ENCODE measurements at places on chromosomes 3 and 15.

GRCh38 chr3:8937064-8938020, 25.9 kb downstream of the RAD18 start:
- DNase-seq: peak; percentile 70

- no peak for DNase-seq
Measured at GRCh38 chr3:112786002-112786590, 60.6 kb downstream of the CD200R1L start.

DNA sequence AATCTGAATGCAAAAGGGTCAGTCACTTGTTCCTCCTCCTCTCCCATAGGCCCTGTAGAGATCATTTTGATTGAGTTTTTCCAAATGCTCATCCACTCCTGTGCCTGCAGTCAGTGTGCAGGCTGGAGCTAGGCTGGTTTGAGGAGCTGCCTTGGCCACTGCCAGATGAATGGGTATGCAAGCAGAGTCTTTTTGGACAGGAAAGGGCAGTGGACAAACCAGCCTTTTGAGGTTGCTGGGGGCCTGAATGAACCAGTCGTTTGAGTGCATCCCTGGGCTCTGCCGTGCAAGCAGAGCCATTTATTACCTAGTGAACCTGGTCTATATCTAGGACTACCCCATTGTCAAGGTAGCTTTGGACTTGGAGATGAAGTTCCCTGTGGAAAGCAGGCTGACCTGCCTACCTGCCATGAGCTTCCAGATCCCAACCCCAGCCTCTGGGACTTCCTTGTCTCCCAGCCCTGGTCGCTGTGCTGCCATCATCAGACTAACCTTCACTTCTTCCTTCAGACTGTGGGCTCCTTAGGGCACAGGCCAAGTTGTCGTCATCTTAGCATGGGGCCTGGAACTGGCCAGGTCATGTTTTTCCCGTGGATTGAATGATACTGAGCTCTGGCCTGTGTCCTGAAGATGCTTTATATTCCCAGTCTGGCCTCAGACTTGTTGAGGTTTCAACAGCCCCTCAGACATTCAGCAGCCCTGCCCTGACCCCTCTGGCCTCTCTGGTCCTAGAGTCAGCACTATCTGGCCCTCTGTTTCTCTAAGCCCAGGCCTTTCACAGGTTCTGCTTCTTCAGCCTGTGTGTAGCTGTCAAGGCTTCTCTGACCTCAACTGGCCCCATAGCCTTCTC, 55.5 kb upstream of the PRR23C start:
- DNase-seq: no peak

DNA sequence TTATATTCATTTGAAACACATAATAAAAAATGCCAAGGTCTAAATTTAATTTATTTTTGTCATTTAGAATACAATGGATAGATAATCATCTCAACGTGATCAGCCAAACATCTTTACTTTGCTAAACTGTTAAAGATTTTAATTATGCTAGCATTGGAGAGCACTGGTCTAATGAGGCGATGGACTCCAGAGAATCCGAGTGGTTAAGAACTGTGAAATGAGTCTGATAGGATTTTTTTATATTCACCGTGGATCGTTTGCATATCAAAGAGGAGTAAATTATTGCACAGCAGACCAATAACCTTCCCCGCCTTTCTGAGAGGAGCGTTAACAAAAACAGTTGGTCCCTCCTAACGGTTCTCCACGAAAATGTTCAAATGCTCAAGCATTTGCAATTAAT, 540.8 kb downstream of the FOXP1 start:
- no peak for DNase-seq

DNA sequence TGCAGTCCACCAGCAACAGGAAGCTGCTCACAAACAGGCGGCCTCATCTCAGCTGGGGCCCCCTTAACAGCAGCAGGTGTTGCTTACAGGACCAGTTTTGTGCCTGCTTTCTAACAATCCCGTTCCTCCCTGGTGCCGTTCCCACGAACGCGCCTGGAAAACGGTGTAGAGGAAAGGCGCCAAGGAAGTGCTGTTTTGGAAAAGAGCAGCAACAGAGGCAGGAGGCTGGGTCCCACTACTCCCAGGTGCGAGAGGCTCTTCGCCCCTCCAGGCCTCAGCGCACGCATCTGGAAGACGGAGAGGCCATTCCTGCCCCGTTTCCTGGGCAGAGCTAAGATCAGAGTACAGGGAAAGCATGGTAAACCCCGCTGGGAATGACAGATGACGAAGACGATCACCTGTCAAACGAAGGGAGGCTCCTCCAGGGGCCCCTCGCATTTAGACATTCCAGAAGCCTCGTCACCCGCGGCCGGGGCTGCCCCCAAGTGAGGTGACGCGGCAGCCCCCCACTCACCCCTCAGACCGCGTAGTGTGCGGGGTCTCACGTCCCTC, 603 bp downstream of the SCAPER start:
- no peak for DNase-seq

GRCh38 chr3:14808502-14809266, 10.1 kb upstream of the FGD5 start:
- no peak for DNase-seq

DNA sequence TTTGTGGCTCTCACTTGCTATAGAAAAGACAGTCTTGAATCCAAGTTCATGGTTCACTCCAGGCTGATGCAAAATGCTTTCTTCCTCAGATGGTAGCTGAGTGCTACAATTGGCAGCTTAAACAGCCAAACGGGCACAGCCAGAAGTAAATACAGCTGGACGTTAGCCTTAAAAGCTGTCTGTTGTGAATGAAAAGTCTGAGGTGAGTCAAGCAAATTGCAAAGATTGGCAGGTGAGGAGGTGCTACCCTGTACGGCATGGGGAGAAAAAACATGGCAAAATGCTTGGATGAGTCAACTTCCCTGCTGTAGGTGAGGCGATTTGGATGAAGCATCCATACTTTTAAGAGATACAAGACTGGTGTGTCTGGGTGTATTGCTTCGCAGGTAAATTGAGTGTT, 40.5 kb downstream of the IL5RA start:
- DNase-seq: no peak

DNA sequence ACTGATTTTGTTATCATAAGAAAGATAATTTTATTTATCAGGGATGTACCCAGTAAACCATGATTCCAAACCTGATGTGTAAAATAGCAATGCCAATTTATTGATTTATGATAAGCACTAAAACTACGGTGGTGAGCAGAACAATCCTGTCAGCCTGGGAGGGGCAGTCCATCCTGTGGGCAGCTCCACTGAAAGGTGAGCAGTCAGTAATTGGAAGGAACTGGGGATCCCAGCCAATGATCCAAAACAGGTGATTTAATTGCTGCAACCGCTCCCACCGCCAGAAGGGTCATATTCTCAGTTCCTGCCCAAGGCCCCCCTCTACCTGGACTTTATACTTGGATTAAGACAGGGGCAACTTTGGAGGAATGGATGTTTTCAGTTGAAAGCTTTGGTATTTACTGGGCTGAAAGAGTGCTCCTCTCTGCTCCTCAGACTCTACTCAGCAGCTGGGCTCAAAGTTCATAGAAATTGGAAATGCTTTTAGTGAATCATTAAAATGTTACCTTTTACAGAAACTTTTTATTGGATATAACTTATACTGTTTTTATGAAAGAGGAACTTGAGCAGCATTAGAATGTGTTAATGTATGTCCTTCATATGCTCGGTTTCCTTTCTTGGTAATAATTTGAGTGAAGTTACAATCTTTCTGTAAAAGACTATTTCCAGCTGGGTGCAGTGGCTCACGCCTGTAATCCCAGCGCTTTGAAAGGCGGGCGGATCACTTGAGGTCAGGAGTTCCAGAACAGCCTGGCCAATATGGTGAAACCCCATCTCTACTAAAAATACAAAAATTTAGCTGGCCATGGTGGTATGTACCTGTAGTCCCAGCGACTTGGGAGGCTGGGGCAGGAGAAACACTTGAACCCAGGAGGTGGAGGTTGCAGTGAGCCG, 198.6 kb upstream of the IL12A start:
- no peak for DNase-seq

DNA sequence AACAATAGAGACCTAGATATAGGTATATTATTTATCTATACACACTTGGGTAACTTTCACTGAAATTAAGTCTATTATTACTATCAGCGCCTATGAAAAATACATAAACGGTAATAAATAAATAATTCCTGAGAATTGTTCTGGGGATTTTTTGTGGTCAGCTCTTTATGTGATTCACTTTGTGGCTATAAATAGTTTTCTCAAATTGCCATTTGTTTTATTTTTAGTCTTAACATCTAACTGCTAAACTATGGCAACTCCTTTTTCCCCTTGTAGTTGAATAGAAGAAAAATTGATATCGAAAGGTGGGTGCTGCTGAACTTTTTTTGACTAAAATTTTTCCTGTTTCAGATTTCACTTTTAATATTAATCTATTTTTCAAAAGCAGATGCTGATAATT, 189.0 kb downstream of the VGLL3 start:
- no peak for DNase-seq

- DNase-seq: no peak
Measured at GRCh38 chr3:14605067-14605466, 46.5 kb upstream of the CCDC174 start.

DNA sequence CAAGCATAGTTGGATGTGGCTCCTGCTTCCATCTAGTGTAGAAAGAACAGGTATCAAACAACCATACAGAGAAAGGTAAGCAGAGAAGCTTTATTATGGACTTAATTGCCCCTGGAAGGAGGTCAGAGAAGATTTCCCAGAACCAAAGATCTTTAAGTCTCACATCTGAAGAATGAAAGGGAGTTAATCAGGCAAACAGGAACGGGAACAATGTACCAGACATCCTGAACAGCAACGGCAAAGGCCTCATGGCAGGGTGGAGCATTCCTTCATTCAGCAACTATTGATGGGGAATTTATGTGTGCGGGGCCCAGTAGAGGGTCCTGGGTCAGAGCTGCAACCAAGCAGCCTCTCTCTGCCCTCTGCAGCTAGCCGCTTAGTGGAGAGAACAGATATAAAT, 61.5 kb downstream of the LMCD1 start:
- no peak for DNase-seq

DNA sequence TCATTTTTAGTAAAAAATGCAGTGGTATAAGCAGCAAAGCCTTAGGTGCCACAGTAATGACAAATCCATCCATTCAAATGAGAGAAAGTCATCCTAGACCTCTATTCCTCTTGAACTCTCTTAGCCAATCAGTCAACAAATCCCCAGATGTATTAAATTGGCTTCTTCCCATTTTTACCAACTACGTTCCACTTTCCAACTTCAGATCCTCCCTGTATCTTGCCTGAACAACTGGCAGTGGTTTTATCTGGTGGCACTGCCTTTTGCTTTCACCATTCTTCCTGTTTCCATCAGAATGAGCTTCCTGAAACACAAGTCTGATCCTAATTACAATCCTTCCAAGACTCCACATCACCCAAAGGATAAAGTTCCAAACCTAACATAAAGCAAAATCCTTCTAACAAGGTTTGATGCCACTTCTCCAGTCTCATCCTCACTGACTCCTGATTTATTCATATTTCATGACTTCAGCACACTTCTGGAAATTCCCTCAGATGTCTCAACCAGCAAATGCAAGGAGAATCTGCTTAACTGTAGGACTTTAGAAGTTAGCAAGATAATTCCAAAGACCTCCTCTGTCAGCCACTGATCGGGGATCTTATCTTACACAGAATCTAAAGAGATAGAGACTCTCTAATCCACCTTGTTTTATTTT, 69.8 kb upstream of the SLC4A7 start:
- no peak for DNase-seq

- DNase-seq: no peak
Measured at GRCh38 chr3:150921209-150921608, 16.0 kb upstream of the MINDY4B start.

GRCh38 chr15:73746883-73747282, 6.3 kb downstream of the INSYN1 start:
- no peak for DNase-seq

- no peak for DNase-seq
Measured at GRCh38 chr15:92009162-92009561, 155.7 kb downstream of the SLCO3A1 start.

DNA sequence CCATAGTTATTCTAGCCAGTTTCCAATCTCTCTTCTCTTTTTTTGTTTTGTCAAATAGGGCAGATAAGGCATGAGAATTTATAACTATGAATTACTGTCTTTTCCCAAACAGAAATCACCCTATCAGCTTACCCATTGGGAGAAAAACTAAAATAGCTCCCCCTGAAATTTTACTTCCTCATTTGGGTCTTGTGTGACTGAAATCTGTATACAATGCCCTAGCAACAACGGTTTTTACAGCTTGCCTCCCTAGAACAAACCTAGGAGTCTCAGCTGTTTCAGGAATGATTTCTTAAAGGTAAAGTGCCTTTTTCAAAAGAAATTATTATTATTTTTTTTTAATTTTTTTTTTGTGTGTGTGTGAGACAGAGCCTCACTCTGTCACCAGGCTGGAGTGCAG, 56.8 kb downstream of the CD86 start:
- no peak for DNase-seq

GRCh38 chr3:80213086-80213485, 445.3 kb upstream of the ROBO1 start:
- no peak for DNase-seq

DNA sequence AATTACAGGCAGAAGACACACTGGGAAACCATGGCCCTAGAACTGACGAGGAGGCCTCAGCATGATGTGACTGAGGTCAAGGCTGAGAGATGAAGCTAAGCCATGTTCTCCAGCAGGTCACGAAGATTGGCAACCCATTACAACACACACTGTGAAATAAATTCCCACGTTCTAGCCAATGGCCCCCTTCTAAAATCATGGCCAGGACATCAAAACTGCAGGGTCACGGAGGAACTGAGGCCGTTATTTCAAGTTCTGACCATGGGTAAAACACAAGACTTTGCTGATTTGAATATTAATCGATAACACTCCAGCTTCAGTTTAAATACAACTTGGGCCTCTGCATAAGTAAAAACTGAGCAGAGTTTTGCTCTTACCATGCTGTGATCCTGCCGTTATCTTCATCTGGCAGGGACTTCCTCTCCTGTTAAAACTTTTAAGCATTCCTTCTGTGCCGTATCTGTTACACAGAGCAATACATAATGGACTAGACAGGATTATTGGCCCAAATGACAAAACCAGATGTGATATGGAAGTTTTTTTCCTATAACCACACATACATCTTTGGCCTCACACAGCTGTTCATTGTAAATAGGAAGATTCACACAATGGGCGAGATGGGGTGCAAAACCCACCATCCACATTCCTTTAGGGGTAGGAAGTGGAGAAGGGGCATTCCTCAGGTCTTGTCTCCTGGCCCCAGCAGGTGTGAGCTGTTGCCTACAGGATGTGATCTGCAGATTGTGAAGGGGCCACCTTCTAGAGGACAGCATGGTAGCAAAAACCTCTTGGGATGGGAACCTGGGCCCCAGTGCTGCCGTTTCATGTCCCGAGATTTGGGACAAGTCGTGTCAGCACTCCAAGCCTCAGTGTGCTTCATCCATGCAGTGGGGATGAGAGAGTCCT, 207.4 kb downstream of the OPA1 start:
- no peak for DNase-seq

GRCh38 chr3:120350401-120350941, 1.3 kb upstream of the LRRC58 start:
- peak; percentile 9 for DNase-seq

- no peak for DNase-seq
Measured at GRCh38 chr15:77526595-77527163, 106.0 kb downstream of the HMG20A start.

DNA sequence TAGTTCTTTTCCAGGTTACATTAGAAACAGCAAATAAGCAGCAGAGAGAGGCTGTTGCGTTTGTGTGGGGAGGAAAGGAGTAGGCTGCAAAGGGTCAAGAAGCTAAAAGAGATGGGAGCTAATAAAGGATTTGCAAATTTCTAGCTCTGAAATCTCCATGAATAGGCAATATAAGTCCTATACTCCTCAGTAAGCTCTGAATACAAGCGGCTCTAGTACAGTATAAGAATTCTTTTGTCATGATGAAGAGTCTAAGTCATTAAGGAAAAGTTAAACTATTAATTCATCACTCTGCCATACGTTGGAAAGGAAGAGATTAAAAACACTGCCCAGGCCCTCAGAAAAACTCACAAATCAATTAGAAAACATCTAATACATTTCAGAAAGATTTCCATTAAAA, 59.3 kb downstream of the CEP152 start:
- no peak for DNase-seq
